ENCODE measurements at places on chromosomes 7 and 10.
A peak's percentile ranks its signal among the peaks of the same experiment; 100 is the strongest.

DNA sequence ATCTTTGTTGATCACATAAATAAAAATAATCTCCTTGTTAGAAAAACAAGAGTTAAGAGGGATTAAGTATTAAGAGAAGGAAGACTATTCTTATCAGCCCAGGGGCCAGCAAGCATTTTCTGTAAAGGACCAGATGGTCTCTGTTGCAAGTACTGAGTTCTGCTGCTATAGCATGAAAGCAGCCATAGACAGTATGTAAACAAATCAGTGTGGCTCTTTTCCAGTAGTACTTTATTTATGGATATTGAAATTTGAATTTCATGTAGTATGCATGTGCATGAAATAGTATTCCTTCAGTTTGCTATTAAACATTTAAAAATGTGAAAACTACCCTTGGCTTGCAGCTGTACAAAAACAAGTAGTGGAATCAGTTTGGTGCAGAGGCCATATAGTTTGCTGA lies 81.7 kb downstream of the STK31 start:
- no peaks in the 10 kb centered on the region for H3K4me1 ChIP-seq
- H3K27me3 ChIP-seq, result no peaks in the 10 kb centered on the region
- H3K36me3 ChIP-seq, result no peaks in the 10 kb centered on the region
- no peak overlapping the region for H3K4me3 ChIP-seq

- H3K36me3 ChIP-seq, result no peaks in the 10 kb centered on the region
- no peaks in the 10 kb centered on the region for H3K27me3 ChIP-seq
- no peaks in the 10 kb centered on the region for H3K4me1 ChIP-seq
- DNase-seq, result no peak
- no peak overlapping the region for H3K27ac ChIP-seq
These were observed 10.4 kb downstream of the FFAR4 start for GRCh38 chr10:93576888-93577287.

- no peaks in the 10 kb centered on the region for H3K36me3 ChIP-seq
- H3K4me1 ChIP-seq, result no peaks in the 10 kb centered on the region
- H3K27me3 ChIP-seq, result no peaks in the 10 kb centered on the region
- no peak for DNase-seq
These were observed 263.8 kb upstream of the ZNF32 start for GRCh38 chr10:43912469-43912868.

DNA sequence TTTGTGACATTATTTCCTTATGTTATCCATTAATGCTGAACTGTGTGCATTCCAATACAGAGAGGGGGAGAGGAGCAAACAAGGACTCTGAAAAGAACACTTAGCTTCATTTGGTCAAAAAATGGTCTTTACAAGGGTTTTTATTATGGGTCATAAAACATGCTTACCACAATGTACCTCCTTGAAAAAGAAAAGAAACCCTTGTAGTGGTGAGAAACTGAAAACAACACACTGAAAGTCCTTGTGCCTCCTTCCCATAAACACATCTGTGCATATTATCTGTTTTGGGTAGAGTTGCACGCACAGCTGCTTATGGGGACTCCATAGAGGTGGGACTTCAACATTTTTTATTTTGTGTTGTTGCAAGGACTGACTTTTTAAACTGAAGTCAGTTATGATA lies 98.7 kb downstream of the CDK6 start:
- no peaks in the 10 kb centered on the region for H3K4me1 ChIP-seq
- H3K27ac ChIP-seq, result no peak overlapping the region
- no peak for DNase-seq
- peaks cover 27% of the 10 kb centered on the region for H3K36me3 ChIP-seq
- H3K4me3 ChIP-seq, result no peak overlapping the region

DNA sequence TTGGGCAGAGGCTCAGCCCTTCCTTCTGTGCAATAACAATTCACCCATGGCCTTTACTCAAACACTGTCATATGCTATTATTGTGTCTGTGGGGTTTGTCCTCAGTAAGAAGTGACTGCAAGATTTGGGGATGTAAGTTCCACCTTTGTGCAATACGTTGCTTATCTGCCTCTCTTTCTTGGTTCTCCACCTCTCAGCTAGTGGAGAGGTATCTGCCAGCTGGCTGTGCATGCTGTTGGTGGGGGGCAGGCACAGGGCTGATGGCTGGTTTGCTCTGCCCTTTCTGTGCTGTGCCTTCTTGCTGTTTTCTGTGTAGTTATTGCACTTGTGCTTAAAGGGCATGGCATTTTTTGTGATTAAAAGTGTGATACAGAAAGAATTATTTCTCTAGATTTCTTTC lies 36.2 kb downstream of the CNNM1 start:
- H3K4me1 ChIP-seq, result no peaks in the 10 kb centered on the region
- H3K27me3 ChIP-seq, result no peaks in the 10 kb centered on the region
- H3K4me3 ChIP-seq, result no peak overlapping the region
- no peak overlapping the region for H3K27ac ChIP-seq

- no peak overlapping the region for H3K4me3 ChIP-seq
- peak overlapping the region; percentile 30 for H3K27ac ChIP-seq
- peaks cover 22% of the 10 kb centered on the region for H3K4me1 ChIP-seq
These were observed 61.7 kb downstream of the DAGLB start for GRCh38 chr7:6385909-6386560.

DNA sequence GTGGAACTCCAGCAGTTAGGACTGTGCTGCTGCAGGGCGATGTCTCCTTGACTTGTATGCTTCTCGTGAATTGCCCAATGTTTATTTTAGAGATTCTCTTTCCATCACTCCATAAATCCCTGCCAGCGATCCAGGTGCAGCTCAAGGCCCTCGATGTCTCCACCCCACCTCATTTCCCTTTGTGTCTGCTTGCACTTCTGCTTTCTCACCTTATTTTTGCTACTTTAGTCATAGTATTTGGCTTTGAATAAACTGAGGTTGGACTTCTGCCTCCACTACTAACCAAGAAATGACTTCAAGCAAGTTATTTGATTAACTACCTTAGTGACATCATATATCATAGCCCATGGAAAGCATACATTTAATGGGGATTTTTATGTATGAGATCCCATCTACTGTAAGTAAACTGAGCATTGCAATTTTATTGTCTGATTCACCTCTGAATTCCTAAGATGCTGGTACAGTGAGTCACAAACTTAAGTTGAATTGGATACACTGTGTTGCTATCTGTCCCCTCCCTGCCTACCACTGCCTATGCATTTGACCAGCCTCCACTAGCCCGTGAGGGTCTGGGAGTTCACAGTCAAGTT lies 255.8 kb downstream of the ABCA13 start:
- no peak for DNase-seq
- no peaks in the 10 kb centered on the region for H3K27me3 ChIP-seq
- no peaks in the 10 kb centered on the region for H3K36me3 ChIP-seq
- no peaks in the 10 kb centered on the region for H3K4me1 ChIP-seq
- no peak overlapping the region for H3K4me3 ChIP-seq

DNA sequence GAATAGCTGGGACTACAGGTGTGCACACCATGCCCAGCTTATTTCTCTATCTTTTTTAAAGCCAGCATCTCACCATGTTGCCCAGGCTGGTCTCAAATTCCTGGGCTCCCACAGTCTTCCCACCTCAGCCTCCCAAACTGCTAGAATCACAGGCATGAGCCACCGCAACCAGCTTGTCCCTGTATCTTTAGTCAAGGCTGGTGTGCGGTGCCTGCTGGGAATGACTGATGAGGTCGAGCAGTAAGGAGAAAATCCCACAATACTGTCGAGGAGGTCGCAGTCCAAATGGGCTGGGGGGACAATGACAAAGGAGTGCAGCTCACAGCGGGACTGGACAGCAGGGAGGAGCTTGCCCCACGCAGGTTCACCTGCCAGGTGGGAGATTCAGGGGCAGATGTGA lies 50.2 kb upstream of the CALN1 start:
- H3K4me3 ChIP-seq, result no peak overlapping the region
- no peak for DNase-seq
- H3K36me3 ChIP-seq, result no peaks in the 10 kb centered on the region
- no peak overlapping the region for H3K27ac ChIP-seq
- H3K4me1 ChIP-seq, result no peaks in the 10 kb centered on the region

DNA sequence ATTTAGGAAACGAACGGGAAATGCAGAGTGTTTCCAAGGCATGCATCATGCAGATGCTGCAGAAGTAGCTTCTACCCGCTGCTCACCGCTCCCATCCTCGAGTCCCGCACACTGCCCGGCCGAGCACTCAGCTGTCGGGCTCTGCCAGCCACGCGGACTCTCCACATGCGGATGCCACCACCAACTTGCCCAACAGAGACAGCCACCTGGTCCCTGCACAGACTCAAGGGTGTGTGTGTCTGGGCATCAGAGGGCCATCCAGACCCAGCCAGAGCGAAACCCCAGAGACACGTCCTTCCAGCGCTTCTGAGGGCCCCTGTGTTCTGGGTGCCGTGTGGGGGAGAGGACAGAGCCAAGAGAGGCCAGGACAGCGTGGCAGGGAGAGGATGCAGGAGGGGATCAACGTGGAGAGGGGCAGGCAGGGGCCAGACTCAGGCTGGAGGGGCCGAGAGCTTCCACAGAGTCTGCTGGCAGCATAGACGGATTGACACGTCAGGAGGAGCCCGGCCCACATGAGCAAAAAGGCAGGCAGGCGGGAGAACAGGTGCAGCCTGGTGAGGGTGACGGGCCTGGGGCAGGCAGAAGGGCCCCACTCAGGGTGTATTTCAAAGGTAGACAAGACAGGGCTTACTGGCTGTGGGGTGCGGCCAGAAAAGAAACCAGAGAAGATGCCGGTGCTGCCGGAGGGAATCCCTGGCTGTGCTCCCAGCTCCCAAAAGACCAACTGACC lies 18.3 kb downstream of the GPER1 start:
- peaks cover 12% of the 10 kb centered on the region for H3K4me1 ChIP-seq
- no peak overlapping the region for H3K4me3 ChIP-seq
- H3K27ac ChIP-seq, result no peak overlapping the region
- no peaks in the 10 kb centered on the region for H3K36me3 ChIP-seq
- no peaks in the 10 kb centered on the region for H3K27me3 ChIP-seq
- DNase-seq, result peak; percentile 33

- H3K27ac ChIP-seq, result no peak within 1 kb of the TSS
- peaks cover 3% of the 10 kb centered on the region for H3K27me3 ChIP-seq
- no peaks in the 10 kb centered on the region for H3K4me1 ChIP-seq
These were observed at the start of gene TMEM176A for GRCh38 chr7:150800581-150801241. Gene TMEM176A (plus strand): TSS chr7:150800769. CDS start chr7:150801551, 782 bp downstream.

DNA sequence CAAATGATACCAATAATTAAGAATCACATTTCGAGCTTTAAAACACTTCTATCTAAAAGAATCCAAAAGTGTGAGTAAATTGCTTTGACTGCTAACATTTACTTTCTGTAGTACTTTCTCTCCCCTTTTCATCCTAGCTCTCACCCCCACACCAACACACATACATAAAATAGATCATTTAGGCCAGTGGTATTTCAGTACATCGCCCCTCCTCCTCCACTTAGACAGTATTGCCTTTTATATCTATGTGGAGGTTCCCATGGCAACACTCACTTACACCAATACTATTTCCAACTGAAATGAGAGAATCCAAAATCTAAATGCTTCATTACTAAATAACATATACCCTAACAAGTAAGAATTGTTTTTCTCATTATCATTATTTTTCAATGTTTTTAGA lies 58.9 kb downstream of the HIBADH start:
- peaks cover 13% of the 10 kb centered on the region for H3K4me1 ChIP-seq
- no peak overlapping the region for H3K4me3 ChIP-seq
- H3K27ac ChIP-seq, result no peak overlapping the region
- no peaks in the 10 kb centered on the region for H3K27me3 ChIP-seq

DNA sequence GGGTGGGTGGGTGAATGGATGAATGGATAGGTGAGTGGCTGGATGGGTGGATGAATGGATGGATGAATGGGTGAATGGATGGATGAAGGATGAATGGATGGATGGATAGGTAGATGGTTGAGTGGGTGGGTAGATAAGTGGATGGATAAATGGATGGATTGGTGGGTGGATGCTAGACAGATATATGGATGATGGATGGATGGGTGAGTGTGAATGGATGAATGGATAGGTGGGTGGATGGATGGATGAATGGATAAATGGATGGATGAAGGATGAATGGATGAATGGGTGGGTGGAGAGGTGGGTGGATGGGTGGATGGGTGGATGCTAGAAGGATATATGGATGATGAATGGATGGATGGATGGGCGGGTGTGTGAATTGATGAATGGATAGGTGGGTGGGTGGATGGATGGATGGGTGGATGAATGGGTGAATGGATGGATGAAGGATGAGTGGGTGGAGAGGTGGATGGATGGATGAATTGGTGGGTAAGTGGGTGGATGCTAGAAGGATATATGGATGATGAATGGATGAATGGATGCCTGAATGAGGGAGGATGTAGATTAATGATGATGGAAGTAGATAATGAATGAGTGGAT lies 20.4 kb downstream of the ELFN1 start:
- no peak overlapping the region for H3K4me3 ChIP-seq
- peaks cover 21% of the 10 kb centered on the region for H3K4me1 ChIP-seq
- H3K27me3 ChIP-seq, result no peaks in the 10 kb centered on the region
- no peaks in the 10 kb centered on the region for H3K36me3 ChIP-seq
- no peak overlapping the region for H3K27ac ChIP-seq

DNA sequence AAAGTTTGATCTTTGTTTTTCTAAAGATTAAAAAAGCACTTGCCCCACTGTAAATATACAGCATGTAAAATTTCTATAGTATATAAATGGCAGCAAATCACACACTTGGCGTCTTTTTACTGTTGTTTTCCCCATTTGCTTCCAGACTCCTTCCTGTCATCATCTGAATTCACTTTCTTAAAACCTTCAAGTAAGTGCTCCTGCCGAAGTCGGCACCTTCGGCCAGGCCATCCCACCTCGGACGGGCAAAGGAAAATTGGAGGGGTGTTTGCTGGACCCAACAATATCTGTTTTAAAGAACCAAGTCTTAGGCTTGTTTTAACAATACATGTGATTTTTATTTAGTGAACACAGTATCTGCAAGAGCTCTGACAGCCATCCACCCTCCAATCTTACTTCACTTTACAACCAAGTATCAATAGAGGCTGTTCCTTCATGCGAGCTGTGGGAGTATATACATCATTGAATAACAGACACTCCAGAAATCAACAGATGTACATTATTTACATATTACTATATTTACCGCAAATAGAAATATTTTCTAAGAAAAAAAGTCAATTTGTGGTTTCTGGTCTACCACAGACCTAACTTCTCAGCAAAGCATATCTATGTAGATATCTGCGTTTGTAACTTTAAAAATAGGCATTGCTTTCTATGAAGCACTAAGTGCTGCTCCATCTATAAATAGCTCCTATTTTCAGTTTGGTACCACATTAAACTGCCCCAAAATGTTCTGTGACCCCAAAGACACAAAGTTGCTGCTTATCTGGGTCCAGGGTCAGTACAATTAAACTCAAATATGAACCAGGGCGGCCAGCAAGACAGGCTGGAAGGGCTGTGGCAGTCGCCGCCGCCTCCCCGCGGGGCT lies 110.7 kb downstream of the CYTH3 start:
- H3K27ac ChIP-seq, result no peak overlapping the region
- H3K36me3 ChIP-seq, result peaks cover 37% of the 10 kb centered on the region
- no peak for DNase-seq
- H3K27me3 ChIP-seq, result no peaks in the 10 kb centered on the region
- H3K4me1 ChIP-seq, result no peaks in the 10 kb centered on the region

- peak; percentile 92 for DNase-seq
- H3K4me1 ChIP-seq, result peaks cover 12% of the 10 kb centered on the region
- no peak overlapping the region for H3K4me3 ChIP-seq
- no peaks in the 10 kb centered on the region for H3K27me3 ChIP-seq
- no peak overlapping the region for H3K27ac ChIP-seq
These were observed 16.2 kb upstream of the NME8 start for GRCh38 chr7:37832194-37832593.

Data from SJCRH30 (cell line).